Tibial nerve (tissue), 4 donors: ENCODE measurements at places on chromosomes 1 and 21. TPM values are rescaled to one million over a fixed set of nuclear protein-coding genes. Genes with fewer than 3 reads are reported as not detected.

DNA sequence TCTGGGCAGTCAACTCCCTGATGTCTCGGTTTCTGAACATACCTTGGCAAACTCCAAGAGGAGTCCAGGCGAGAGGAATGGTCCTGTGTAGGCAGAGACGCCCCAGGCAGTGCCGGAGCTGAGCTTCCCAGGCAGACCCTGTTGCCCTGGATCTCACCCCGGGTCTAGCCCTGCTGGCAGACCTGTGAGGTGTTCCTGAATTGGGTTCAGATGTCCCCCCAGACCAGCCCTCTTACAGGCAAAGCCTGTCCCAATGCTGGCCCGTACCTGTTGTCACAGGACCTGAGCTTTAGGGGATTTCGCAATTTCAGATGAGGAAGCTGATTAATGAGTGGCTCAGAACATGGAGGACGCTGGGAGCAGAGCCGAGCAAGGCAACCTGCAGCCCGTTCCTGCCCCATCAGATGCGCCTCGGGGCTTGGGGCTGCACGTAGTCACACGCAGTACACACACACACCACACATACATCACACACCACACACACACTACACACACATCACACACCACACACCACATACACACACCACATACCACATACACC lies 38.5 kb upstream of the PDE9A start:
- H3K4me3 ChIP-seq: no peak overlapping the region
- H3K27me3 ChIP-seq: peaks cover 32% of the 10 kb centered on the region
- peaks cover 21% of the 10 kb centered on the region for H3K4me1 ChIP-seq
- no peak overlapping the region for H3K27ac ChIP-seq
- no peaks in the 10 kb centered on the region for H3K36me3 ChIP-seq
- no peak for DNase-seq

DNA sequence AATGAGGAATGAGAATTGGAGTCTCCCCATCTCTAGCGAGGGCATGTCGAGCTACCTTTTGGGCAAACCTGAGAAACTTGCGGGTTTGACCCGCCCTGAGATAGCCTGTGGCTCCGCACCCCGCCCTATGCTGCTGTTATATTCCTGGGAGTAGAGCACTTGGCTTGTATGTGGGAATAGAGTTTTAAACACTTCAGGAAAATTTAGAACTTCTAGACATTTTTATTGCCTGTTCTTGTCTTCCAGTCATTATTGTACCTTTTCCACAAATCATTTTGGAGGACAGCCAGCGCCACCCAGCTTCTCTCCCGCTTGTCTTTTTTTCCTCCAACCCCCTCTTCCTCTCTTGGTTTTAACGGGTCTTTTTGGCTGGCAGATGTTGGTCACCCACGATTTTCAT lies 738 bp downstream of the GNPAT start:
- H3K4me3 ChIP-seq: peak overlapping the region; percentile 86
- DNase-seq: peak; percentile 7
- H3K36me3 ChIP-seq: no peaks in the 10 kb centered on the region
- no peaks in the 10 kb centered on the region for H3K27me3 ChIP-seq

DNA sequence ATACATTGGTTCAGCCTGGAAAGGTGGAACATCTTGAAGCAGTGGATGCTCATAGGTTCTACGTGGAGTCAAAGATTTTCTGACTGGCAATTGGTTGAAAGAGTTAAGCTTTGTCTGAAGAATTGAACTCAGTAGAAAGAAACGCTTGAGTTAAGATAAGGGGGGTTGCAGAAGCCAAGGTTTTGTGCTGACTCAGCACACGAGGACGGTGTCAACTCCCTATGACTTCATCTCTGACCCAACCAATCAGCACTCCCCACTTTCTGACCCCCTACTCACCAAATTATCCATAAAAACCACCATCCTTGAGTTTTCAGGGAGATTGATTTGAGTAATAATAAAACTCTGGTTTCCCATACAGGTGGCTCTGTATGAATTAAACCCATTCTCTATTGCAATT lies 2.5 kb upstream of the PINK1 start:
- no peaks in the 10 kb centered on the region for H3K36me3 ChIP-seq
- H3K27ac ChIP-seq: no peak overlapping the region
- H3K4me3 ChIP-seq: no peak overlapping the region
- DNase-seq: no peak
- H3K27me3 ChIP-seq: peaks cover 10% of the 10 kb centered on the region

HHAT gene
- total RNA-seq: 5.4 TPM

DNA sequence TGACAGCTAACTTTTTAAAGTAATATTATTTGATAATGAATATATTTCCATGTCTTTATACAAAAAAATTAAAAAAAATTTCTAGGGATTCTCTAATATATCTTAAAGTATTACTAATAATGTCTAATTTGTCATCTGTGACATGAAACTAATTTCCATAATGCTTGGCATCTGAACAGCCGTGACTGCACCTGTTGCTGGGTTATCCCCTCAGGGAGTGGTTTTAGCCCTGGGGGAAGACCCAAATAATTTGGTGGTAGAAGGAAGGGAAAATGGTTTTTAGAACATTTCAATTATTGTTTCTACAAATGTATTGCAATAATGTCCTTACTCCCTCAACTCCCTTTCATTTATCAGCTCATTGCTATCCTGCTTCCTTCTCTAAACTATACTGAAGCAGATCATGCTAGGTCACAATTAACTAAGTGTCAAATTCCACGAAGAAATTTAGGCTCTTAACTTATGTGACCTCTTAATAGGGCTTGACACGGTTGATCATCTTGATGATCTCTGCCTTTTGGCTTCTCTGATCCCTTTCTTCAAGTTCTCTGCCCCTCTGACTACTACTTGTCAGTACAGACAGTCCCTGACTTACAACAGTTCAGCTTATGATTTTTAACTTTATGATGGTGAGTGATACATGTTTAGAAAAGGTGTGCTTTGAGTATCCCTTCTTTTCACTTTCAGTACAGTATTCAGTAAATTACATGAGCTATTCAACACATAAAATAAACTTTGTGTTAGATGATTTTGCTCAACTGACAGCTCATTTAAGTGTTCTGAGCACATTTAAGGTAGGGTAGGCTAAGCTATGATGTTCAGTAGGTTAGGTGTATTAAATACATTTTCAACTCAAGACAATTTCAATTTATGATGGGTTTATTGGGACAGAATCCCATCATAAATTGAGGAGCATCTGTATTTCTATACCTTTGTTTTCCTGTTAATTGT lies 26.4 kb upstream of the DPH5 start:
- DNase-seq: no peak
- H3K4me3 ChIP-seq: no peak overlapping the region
- H3K27ac ChIP-seq: no peak overlapping the region
- no peaks in the 10 kb centered on the region for H3K4me1 ChIP-seq
- no peaks in the 10 kb centered on the region for H3K36me3 ChIP-seq
- no peaks in the 10 kb centered on the region for H3K27me3 ChIP-seq

TRIM58 gene
- total RNA-seq: 3.9 TPM
